ENCODE measurements at places on chromosomes 5 and 9. TPM values are rescaled to one million over a fixed set of nuclear protein-coding genes. Genes with fewer than 3 reads are reported as not detected.

GRCh38 chr5:110343616-110344015 lies 382.9 kb downstream of the TMEM232 start:
- DNase-seq = no peak

DNA sequence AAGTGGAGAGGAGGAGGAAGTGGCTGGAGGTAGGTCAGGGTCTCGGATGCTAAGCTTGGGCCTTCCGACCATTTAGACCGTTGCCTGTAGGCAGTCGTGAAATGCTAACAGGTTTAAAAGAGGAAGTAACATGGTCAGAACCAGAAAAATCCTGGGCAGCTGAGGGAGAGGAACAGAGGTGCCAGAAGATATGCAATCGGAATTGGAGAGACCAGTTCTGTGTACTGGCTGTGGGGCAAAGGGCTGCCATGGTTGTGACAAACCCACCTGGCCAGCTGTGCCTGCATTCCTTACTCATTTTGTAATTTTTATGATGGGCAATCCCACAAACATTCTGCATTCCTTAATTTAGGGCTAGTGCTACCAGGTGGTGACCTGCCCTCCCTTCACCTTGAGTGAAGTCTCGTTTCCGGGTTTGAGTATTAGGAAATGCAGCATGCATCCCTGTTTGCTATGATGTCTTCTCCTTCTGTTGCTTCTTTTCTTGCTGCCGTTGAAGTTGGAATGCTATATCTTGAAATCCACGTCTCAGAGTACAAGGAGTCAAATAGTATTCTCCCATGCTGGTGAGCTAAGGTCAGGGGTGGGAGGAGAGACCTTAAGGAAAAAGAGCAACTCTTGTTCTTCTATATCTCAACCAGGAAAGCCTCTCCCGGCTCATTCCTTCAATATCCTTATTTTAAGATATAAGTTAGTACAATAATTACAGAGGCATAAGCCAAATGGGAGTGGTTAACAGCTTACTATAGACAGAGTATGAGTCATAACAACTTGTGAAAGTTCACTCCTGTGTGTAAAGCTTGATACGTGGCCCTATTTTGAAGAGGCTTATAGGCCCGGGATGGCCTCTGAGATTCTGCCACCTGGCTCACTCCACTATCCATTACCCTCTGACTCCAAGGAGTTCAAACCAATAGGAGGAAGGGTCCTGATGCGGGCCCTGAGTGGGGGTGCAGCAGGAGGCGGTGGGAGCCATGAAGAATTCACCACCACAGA lies 37.0 kb downstream of the B4GALT1 start:
- no peak for DNase-seq

DNA sequence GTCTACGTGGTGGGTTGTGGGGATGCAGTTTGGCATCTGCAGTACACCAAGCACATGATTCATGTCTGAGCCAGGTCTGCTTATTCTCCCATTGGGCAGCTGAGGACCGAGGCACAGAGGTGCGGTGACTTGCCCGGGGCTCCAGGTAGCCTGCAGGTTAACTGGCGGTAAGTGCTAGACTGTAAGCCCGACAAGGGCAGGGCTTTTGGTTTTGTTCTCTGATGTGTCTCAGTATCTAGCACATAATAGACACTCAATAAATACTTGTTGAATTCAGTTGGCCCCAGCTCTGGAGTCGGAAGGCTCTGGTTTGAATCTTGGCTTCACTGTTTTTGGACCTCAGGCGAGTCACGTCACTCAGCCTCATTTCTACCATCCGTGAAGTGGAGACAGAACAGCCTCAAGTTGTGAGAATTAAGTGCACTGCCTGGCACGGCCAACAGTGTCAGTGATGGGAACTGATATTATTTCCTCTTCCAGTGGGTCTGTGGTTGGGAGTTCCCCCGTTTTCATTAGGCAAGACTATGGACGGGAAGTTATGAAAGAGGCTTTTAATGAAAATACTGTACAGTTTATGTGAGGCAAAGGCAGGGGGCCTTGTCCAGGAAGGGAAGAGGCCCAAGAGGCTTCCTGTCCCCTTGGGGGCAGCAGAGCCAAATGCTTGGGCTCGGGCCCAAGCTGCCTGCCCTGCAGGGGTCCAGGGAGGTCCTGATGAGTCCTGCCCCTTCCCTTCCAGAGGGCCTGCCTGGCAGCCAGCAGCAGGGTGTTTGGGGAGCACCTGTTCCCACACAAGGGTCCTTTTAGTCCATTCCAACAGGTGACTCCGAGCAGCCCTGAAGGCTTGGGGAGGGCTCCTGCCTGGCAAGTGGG lies 3.3 kb downstream of the PRELID1 start:
- DNase-seq = no peak

Gene ZFP2
- total RNA-seq = 0.18 TPM

GRCh38 chr9:131358556-131358955 lies 35.3 kb upstream of the PRRC2B start:
- no peak for DNase-seq

GRCh38 chr9:123662057-123662776 lies 267.7 kb downstream of the DENND1A start:
- DNase-seq = no peak

Gene WDR36
- total RNA-seq = 79.9 TPM

DNA sequence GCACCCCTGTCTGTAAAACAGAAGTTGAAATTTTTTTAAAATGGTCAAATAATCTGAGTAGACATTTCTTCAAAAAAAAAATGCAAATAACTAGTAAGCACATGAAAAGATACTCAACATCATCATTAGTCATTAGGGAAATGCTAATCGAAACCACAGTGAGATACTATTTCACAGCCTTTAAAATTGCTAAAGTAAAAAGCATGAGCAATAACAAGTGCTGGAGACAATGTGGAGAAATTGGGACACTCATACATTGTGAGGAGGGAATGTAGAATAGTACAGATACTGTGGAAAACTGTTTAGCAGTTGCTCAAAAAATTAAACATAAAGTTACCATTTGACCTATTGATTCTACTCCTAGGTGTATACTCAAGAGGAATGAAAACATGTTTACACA lies 58.4 kb upstream of the RUSC2 start:
- DNase-seq = no peak

Gene SKP2
- total RNA-seq = 56.6 TPM

DNA sequence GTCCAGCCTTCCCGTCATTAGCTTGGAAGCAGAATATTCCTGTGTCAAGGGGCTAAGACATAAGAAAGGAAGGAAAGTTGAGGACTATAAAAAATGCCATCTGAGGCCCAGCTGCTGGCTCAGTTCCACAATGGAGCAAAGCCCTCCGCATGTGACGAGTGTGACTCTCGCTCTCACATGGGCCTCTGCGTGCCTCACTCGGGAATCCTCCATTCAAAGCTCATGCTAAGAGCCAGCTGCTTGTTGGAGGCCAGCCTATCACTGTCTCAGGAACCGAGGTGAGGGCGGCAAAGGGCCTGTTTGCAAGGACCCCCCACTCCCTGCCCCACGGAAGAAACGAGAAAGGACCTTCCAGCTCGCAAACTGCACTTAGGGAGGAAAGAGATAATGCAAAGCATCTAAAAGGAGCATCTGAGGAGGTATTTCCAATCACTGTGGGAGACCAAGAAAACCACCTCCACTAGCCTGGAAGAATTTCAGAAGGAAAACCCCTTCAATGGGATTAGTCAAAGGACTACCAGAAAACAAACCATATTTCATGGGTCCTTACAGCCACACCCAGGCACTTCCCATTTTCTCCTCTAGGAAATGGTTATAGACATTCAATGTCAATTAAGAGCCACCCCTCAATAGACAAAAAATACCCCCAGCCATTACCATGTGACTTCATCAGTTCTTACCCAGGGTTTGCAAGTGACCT lies 95.3 kb downstream of the PRRT1B start:
- DNase-seq = no peak

Gene BARHL1
- total RNA-seq = not detected

Gene IFNA5
- total RNA-seq = not detected

Gene ACSL6
- 34.0 TPM for total RNA-seq

GRCh38 chr5:79346420-79346824 lies 110.5 kb downstream of the JMY start:
- DNase-seq = no peak

Gene CARD9
- 17.6 TPM for total RNA-seq

Gene SOX30
- 0.11 TPM for total RNA-seq

GRCh38 chr5:166509085-166509484 lies 1782.4 kb upstream of the WWC1 start:
- no peak for DNase-seq

Gene SPINK7
- total RNA-seq = not detected

- DNase-seq = no peak
These were observed 284.2 kb downstream of the SMARCA2 start for GRCh38 chr9:2299156-2299842.

- no peak for DNase-seq
These were observed 99.1 kb downstream of the SNX18 start for GRCh38 chr5:54616518-54617220.

DNA sequence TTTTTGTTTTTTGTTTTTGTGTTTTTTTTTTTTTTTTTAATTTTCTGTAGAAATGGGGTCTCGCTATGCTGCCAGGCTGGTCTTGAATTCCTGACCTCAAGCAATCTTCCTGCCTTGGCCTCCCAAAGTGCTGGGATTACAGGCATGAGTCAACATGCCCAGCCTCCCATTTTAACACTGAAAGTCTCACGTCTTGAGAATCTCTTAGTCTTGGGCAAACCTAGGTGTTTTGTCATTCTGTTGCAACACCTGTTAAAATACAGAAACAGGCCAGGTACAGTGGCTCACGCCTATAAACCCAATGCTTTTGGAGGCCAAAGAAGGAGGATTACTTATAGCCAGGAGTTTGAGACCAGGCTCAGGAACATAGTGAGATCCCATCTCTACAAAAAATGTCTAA lies 599.0 kb downstream of the TLR4 start:
- no peak for DNase-seq

DNA sequence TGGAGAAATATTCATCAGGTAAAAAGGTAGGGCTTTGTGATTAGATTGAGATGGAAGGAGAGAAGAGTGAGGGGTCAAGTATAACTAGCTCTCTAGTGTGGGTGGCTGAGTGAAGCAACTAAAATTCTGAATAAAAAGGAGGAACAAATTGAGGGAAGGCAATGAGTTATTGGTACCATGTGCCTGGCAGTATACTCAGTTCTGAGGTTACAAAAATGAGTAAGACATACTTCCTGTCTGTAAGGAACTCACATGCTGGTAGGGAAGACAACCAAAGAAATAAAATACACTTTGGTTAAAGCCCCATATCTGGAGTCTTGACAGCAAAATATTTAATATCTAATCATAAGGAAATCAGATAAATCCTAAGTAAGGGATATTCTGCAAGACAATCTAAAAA lies 476.8 kb upstream of the C9orf72 start:
- no peak for DNase-seq

GRCh38 chr9:124799274-124800006 lies 22.5 kb downstream of the OLFML2A start:
- DNase-seq = no peak

- no peak for DNase-seq
These were observed 46.4 kb upstream of the SHC3 start for GRCh38 chr9:89225036-89225435.

DNA sequence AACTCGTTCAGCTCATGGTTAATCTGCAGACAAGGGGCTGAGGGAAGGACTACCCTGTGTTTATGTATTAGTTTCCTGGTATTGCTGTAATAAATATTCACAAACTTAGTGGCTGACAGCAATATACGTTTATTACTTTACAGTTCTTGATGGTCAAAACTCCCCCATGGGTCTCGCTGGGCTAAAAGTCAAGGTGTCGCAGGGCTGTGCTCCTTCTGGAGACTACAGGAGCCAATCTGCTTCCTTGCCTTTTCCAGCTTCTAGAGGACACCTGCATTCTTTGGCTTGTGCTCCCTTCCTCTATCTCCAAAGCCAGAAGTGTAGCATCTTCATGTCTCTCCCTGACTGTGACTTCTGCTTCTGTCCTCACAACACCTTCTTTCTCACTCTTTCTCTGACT lies 653.8 kb upstream of the RIOK2 start:
- no peak for DNase-seq

DNA sequence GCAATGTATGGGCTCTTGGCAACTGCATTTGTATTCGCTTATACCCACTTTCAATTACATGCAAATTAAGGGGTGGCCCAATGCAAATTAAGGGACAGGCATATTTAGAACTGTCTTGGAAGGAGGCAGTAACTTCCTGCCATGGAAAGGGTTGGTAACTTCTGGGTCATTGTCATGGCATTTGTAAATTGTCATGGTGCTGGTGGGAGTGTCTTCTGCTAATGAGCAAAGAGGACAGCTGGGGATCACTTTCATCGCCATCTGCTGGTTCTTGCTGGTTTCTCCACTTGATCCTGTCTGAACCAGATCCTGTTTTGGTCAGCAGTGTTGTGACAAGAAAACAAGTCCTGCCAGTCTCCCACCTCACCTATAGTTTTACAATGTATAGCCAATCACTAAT lies 23.3 kb upstream of the UGT3A2 start:
- no peak for DNase-seq

GRCh38 chr5:5882706-5883105 lies 460.2 kb downstream of the ICE1 start:
- DNase-seq = no peak

DNA sequence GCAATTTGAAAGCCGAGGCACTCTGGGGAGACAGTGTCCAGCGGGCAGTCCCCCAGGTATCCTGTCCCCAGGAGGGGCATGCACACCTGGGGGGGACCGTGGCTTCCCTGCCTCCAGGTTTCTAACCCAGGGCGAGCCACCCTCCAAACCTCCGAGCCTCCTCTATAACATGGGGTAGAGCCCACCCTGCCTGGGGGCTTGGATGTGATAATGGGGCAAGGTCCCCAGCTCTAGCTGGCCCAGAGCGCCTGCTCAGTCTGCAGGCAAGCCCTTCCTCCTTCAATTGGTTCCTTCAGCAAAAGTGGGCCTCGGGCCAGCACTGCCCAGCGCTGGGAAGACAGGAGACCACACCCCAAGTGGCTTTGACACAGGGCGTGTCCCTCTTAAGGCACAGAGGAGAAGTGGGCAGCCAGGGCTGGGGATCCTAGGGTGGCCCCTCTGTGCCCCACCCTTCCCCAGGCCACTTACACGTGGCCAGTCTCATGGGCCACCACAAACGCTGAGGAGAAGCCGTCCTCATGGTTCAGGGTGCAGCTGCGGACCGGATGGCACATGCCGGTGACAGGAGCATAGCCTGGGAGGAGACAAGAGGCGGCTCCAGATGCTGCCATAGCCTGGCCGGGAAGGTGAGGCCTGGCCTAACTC lies 94.3 kb downstream of the ZNF354C start:
- no peak for DNase-seq

- no peak for DNase-seq
These were observed 7.2 kb downstream of the CNOT8 start for GRCh38 chr5:154865466-154866184.

DNA sequence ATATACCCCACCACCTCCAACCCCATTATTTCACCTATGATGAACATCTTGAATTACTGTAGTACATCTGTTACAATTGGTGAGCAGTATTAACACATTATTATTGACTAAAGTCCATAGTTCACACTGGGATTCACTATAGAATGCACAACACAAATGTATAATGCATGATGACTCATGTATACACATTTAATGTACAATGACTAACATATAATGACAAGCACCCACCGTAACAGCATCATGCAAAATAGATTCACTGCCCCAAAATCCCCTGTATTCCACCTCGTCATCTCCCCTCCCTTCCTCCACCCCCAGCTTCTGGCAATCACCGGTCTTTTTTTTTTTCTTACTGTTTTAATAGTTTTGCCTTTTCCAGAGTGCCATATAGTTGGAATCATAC lies 47.1 kb upstream of the NEK6 start:
- no peak for DNase-seq
